ENCODE measurements at places on chromosomes 5 and 9. TPM values are rescaled to one million over a fixed set of nuclear protein-coding genes. Genes with fewer than 3 reads are reported as not detected.

GRCh38 chr5:83718195-83718825 lies 2.3 kb downstream of the HAPLN1 start:
- no peak for DNase-seq

DNA sequence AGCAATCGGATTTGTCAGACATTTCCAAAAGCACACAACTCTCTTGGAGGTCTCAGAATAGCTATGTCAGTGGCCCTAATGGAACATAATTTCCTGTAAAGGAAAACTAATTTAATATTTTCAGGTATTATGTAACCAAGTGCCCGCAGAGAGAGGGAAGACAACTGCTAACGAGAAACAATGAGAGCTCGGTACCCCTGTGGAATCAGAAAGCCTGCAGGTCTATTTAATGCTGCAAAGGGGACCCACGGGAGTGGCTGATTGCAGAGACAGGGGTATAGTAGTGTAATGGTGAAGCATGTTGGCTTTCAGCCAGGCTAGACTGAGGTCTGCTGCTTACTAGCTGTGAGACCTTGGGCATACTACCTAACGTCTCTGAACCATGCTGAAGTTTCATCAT lies 508.1 kb upstream of the BRINP1 start:
- DNase-seq: no peak

GRCh38 chr9:109242014-109242413 lies 75.0 kb upstream of the FRRS1L start:
- DNase-seq: no peak

- no peak for DNase-seq
Observed at GRCh38 chr5:122756264-122756911, 18.5 kb upstream of the SNX2 start.

- DNase-seq: peak; percentile 42
Observed at GRCh38 chr9:70044490-70045307, 1.1 kb downstream of the MAMDC2 start.

DNA sequence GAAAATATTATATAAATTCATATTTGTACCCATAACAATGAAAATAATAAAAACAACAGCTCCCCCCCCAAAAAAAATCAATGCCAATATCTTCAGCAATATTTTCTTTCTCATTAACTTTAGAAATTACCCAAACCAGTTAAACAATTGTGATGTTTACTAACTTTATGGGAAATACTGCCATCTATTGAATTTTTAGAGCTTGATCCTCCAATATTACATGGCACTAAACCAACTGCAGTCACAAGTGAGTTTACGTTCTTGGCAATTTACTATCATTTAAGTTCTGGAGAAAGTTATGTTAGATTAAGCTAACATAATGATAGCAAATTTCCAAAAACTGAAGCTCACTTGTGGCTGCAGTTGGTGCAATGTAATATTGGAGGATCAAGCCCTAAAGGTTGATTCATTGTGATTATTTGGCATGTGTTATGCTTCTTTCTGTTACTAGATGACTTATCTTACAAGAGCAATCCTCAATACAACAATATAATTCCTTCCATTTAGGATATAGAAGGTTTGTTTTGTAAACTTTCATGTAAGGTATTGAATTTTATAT lies 379.5 kb downstream of the CDH18 start:
- no peak for DNase-seq

DNA sequence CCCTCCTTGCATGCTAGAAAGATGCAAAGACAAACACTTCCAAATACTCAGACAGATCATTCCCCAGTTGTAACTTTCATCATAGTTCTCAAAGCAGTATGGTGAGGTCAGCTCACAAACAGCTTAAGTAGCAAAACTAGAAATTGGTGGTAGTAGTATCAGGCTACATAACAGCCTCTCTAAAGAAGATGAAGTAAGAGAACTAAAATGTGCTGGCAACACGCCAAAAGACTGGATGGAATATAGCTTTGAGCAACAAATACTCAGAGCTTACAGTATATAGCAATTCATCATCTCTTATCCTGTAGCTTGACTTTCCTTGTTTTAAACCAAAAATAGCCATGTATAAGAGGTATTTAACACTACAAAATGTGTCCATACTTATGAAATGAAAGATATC lies 7.5 kb downstream of the PFDN1 start:
- no peak for DNase-seq

- DNase-seq: no peak
Observed at GRCh38 chr5:5644249-5644648, 221.8 kb downstream of the ICE1 start.

DNA sequence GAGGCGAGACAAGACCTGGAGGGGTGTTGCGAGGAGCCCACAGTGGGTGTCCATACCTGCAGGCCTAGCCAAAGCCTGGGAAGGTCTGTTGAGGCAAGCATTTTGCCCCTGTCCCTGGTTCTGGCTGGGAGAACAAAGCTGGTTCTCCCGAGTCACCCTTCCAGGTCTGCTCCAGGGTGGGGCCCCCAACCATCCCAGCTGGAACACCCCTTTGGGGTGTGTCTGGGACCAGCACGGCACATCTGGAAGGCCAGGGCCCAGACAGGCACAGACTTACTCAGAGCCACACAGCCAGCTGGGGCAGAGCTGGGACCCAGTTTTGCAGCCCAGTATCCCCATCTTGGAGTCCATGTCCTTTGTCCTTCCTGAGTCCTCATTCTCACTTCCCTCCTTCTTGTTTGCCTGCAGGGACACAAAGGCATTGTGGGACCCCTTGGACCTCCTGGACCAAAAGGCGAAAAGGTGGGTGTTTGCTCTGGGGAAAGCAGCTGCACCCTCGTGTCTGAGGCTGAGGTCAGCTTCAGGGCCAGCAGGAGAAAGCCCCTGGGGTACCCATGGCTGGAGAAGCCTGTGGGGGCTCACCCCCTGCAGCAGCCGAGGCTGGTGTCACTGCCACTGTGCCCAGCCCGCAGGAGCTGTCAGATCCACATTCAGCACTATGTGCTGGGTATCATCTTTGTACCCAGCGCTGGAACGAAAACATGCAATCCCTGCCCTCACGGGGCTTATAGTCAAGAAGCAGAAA lies 38.4 kb upstream of the ORM1 start:
- DNase-seq: peak; percentile 10

DNA sequence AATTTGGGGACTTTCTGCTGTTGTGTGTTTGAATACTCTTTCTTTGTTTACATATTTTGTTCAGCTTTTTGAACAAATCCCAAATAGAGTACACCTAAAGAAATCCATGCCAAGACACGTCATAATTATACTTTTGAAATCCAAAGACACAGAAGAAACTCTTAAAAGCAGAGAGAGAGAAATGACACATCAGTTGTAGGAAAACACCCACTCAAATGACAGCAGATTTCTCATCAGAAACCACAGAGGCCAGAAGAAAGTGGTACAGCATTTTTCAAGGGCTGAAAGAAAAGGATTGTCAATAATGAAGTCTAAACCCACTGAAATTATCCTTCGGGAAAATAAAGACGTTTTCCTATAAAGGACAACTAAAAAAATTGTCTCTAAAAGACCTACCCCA lies 378.6 kb downstream of the GADD45G start:
- DNase-seq: no peak

GRCh38 chr9:97564291-97565175 lies 63.1 kb downstream of the TMOD1 start:
- no peak for DNase-seq

- no peak for DNase-seq
Observed at GRCh38 chr5:27437594-27438200, 399.3 kb upstream of the CDH9 start.

DNA sequence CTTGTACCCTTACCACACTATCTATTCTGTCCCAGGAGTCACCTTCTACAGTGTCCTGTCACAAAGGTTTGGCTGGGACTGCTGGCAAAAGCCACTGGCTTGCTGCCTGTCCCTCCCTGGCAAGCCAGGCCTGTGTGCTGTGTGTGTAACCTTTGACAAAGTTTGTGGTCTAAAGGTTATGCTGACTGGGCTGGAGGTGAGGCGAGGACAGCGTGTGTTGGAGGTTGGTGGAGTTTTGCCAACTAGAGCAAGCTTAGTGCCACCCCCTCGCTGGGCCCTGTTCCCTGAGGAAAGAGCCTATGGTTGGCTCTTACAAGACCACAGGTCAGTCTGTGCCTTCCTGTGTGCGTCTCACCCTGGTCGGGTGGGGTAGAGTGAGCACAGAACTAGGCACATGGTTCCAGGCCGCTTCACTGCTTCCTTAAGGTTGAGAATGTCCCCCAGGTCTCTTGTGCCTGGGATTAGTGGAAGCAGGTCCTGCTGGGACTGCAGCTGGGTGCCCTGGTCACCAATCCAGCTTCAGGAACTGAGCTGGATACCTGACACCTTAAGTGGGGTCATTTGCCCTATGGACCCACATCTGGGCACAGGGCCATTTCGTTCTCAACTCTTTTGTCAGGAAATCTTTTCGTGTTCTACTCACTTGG lies 152.2 kb downstream of the GADD45G start:
- DNase-seq: no peak

GRCh38 chr5:45189481-45189880 lies 380.7 kb downstream of the MRPS30 start:
- no peak for DNase-seq

DNA sequence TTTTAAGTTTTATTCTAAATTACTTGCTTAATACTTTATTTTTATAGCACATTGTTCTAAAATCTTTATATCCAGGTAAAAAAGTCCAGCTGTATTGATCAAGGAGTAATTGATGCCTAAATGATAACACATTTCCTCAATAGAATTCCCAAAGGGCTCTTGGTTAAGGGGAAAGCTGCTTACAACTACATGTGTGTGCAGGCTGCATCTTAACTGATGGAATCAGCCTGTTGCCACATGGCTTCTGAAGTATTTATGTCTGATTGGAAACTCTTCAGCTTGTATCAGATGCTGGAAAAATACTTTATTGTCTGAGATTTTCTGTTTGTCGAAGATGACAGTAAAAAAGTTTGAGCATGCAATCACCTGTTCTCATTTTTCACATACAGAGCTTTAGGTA lies 182.6 kb downstream of the FBXL7 start:
- DNase-seq: no peak

GRCh38 chr5:135894276-135894675 lies 1.4 kb downstream of the IL9 start:
- no peak for DNase-seq

DNA sequence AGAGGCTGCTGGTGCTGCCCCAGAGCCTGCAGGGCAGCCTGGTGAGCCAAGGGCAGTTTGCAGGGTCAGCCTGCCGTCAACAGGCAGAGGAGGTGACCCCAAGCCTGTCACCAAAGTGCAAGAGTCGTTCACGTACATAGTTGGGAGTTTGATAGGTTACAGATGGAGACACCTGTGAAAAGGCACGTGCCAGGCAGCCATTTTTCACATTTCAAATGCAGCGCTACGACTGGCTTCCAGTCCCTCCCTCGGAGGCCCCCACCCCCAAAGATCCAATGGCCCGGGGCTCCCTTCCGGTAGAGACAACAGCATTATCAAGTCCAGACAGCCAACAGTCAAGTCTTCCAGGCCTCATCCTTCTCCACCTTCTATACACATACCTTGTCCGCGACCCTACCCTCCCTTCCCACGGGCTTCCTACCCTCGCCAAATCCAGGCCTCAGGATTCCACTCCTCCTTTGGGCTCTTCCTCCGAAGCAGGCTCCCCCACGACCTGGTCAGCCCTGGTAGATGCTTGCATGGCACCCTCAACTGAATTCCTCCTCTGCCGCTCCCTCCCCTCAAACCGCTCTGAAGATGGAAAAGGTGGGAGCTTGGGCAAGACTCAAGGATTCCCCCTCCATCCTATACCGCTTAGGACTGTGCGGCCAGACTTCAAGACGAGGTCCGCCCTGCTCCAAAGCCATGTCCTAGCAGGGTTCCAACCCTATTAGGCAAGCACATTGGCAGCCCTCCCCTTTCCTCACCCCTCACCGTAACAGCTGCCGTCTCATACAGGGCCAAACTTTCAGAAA lies 13.2 kb downstream of the HNRNPH1 start:
- DNase-seq: no peak

DNA sequence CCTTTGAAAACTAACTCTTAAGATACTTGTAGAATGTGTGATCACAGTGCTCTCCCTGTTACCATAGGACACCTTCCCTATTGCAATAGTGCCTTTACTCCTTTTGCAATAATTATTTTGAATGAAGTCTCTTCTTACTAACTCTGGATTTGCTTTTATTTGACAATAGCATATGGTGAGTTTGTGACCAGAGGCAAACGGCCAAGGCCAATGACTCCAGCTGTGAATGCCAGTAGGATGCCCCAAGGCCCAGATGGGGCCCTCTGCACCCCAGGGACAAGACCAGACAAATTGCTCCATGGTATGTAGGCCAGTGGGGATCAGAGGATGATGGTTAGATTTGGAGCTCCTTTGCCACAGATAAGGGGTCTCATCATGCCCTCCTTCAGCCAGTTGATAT lies 116.9 kb downstream of the NPR3 start:
- no peak for DNase-seq

GRCh38 chr5:116289276-116289675 lies 204.5 kb downstream of the COMMD10 start:
- no peak for DNase-seq

- no peak for DNase-seq
Observed at GRCh38 chr5:73709536-73710129, 83.6 kb downstream of the ARHGEF28 start.

DNA sequence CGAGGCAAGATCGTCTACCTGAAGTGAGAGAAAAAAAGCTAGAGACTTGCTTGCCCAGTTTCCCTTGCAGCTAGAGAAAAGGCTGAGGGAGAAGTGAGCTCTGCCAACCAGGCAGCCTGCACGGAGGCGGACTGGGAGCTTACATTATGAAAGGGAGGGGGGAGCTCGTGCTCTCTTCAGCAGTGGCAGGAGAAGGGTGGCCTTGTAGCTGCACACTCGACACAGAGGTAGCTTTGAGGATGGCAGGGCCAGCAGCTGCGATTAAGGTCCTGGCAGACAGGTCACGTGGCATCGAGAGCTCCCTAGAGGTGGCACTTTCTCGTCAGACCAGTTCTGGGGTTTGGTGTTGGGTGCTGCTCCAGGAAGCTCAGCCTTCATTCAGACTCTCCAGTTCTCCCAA lies 26.7 kb downstream of the APBA1 start:
- no peak for DNase-seq

DNA sequence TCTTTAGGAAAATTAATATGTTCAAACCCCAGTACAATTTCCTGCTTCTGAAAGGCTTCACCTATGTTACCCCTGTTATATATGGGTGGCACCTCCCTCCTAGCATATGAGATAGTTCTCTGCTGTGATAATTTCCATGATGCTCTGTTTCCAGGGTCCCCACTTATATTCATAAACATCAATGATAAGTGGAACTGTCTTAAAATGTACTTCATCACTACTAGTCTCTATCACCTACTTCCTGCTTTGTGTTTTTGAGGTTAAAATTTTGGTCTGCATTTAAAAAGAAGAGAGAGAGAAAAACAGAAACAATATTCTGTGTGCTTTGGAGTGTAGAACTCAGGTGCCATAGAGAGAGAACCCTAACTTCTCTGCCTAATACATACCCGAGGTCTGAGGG lies 234.7 kb downstream of the HTR1A start:
- no peak for DNase-seq

Gene PCDHA13
- 0.44 TPM for total RNA-seq

Gene C5orf63
- 5.6 TPM for total RNA-seq

Gene CTSL
- 81.7 TPM for total RNA-seq

Gene CNTFR
- 0.69 TPM for total RNA-seq

Gene CCL19
- total RNA-seq: 5.2 TPM

Gene SHROOM1
- total RNA-seq: 18.6 TPM

Gene KLF4
- total RNA-seq: 112 TPM

Gene FOXD4L4
- total RNA-seq: 0.22 TPM

Gene NPDC1
- 81.7 TPM for total RNA-seq

Gene CYLC2
- not detected for total RNA-seq

Gene PCDHB9
- 0.79 TPM for total RNA-seq

Measured in upper lobe of left lung (tissue), 6 donors.